Esophagus squamous epithelium (tissue), 5 donors: ENCODE measurements at places on chromosomes 7 and 10.

GRCh38 chr7:82750007-82750406 lies 306.4 kb upstream of the CACNA2D1 start:
- no peak for DNase-seq

DNA sequence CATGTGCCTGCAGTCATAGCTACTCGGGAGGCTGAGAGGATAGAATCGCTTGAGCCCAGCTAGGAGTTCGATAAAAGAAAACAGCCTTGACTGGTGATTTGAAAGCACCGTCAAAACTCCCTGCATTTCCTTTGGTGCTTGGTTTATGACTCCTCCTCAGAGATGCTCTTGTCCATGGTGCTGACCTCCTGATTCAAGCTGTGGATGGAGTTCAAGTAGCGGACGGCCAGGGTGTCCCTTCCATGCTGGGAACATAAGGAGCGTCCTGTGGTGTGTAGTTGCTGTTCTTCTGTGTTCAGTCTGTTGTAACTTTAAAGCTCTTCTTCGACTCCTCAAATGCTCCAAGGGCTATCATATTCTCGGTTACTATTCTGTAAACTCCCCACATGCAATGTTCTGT lies 382.5 kb upstream of the KIAA1217 start:
- DNase-seq: no peak

- DNase-seq: no peak
Measured at GRCh38 chr10:49556723-49557122, 17.8 kb upstream of the ERCC6 start.

GRCh38 chr7:16463949-16464715 lies 1.4 kb downstream of the SOSTDC1 start:
- no peak for DNase-seq

DNA sequence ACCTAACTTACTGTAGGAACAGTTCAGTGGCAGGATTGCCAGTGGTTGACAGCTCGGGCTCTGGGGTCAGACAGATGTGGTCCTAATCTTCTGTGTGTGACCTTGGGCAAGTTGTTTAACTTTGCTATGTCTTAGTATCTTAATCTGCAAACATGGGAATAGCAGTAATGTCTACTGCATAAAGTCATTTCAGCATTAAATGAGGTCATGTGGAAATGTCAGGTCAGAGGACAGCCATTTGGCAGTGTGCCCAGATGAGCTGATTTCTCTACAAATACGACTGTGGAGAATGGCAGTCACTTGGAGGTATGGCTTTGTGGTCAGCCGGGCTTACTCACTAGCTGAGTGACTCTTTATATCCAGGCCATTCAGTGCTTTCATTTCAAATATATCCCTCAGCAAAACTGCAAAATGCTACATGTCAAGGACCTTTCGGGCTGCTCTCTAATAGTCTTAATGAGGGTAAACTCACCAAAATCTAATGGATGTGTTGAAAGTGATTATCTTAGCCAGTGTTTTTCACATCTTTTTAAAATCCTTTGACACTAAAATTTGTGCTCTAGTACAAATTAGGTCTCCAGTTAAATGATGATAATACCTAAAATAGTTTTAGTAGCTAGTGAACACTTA lies 171.4 kb downstream of the ST7 start:
- DNase-seq: peak; percentile 1

GRCh38 chr10:88401671-88402347 lies 181.3 kb downstream of the RNLS start:
- no peak for DNase-seq

DNA sequence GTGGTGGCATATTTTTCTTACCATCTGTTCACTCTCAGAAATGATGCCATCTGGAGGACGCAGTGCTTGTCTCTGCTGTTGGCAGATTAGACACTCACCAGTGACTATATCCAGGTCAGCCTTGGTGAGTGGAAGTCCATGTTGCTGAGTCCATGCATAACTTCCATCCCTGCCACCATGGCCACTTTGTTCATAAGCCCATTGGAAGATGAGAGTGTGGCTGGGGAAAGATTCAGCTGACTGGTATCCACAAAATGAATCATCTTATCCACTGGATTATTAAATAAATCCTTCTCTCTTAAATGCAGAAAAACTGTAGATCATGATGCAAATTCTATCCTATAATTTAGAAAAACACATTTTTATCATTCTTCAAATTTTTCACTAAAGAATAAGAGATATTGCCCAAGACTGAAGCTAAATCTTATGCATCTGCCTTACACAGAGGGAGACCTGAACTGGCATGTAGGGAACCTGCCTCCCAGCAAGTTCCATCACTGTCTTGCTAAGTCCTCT lies 726.9 kb downstream of the TNS3 start:
- no peak for DNase-seq

DNA sequence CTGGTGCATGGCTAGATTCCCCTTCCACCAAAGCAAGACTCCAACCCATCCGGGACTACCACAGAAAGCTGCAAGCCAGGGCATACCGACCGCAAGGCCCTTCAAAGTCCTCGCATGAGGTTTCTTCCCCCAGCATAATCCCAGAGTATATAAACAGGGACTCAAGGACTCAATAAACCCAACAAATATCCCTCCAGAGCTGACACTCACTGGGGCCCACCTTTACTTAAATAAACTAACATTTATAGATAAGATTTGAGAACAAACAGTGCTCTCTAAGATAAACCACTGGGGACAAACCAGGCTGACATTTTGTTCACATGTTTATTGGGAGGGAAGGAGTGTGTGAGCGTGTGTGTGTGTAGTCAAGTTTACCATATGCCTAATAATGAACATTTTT lies 138.2 kb downstream of the ADAM12 start:
- no peak for DNase-seq

- DNase-seq: no peak
Measured at GRCh38 chr10:8365935-8366911, 311.7 kb downstream of the GATA3 start.

DNA sequence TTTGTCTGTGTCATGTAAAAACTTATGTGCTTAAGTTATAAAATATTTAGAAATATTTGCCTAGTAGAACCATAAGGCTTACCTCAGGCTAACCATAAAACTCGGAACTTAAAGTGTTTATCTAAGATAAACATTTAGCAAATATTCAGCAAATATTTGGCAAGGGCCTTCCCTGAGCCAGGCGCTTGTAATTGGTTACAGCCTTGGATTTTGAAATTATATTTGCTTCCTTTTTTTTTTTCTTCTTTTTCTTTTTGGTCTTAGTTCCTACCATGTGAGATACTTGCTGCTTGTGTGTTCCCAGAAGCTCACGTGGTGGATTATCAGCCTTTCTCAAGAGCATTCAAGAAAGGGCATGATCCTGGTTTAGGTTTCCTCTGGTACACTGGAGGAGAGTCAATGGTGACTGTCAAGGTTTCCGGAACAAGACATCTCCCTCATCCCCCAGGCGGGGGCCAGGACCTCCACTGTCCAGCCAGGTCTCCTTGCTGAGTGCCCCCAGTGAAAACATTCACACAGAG lies 5.2 kb upstream of the BRI3 start:
- no peak for DNase-seq

DNA sequence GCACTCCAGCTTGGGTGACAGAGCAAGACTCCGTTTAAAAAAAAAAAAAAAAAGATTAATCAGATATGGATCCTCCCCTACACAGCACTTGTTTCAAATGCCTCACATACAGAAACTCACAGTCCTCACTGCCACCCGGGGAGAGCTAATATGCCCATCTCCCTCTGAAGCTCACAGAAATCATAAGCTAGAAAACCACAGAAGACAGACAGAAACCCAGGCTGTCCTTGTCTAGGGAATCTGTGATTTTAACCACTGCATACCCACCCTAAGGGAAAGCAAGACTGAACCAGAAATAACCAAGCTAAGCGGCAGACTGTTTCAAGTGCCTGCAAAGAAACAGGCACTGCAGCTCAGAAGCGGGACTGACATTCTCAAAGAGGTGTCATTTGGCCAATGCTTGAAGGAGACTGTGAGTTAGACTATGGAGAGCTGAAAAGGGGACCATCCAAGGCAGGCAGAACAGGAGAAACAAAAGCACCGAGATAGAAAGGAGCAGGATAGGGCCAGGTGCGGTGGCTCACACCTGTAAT lies 37.6 kb downstream of the SLC37A3 start:
- DNase-seq: no peak

DNA sequence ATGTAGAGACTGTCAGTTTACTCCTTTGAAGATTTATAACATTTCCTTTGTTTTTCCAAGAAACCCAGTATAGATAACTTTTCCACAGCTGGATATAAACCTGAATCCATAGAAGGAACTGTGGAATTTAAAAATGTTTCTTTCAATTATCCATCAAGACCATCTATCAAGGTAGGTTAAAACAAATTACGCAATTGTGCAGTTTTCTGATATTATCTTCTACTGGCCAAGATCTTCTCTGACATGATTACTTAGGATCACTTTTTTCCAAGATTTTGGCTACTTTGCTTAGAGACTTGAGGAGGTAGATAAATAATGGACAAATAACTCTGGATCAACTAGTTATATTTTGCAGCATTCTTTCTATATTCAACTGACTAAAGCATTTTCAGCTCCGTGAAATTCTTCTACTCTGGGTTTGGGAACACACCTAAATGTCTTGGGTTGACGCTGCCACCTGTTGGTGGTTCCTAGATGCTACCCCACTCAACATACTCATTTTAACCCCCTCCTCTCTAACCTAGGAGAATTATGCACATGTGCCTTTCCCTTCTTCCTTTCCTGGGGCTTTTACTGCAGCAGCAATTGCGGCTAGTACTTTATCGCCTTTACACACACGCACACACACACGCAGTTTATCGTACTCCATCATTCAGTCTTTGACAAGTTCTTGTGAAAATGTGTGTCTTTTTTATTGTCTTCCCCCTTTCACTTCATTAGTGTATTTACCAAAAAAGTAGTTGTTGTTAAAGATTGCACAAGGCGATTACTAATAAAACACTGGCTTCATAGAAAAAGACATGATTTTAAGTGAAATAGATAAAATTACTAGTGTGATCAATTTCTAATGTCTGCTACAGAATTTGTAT lies 32.7 kb downstream of the ABCB5 start:
- no peak for DNase-seq

GRCh38 chr7:50610521-50611277 lies 45.5 kb upstream of the DDC start:
- DNase-seq: no peak

GRCh38 chr10:22780474-22780885 lies 66.1 kb upstream of the PIP4K2A start:
- no peak for DNase-seq
